Omental fat pad (tissue), 4 donors: ENCODE measurements at places on chromosomes 3 and 15. TPM values are rescaled to one million over a fixed set of nuclear protein-coding genes. Genes with fewer than 3 reads are reported as not detected.

- no peak for DNase-seq
Observed at GRCh38 chr15:48573780-48574179, 71.7 kb downstream of the FBN1 start.

DNA sequence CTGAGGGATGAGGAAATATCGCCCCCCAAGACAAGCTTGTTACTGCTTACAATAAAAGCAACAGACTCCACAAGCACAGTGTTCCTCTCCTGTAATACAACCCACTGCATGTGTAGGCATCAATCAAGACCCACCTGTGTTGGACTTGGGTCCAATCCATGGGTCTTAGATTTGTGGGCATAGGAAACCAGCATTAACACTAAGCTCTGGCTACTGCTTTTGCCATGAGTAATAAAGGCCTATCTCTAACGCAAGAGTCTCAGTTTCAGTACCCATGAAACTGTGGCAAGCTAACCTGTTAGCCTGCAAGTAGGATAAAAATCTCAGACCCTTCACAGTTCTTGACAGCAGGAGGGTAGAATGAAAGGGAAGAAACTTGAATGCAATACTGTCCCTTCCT lies 5.2 kb upstream of the EIF1B start:
- no peak for DNase-seq

- no peak for DNase-seq
Observed at GRCh38 chr3:22735373-22735772, 467.8 kb upstream of the UBE2E2 start.

- DNase-seq: no peak
Observed at GRCh38 chr3:32945136-32945535, 6.3 kb upstream of the CCR4 start.

DNA sequence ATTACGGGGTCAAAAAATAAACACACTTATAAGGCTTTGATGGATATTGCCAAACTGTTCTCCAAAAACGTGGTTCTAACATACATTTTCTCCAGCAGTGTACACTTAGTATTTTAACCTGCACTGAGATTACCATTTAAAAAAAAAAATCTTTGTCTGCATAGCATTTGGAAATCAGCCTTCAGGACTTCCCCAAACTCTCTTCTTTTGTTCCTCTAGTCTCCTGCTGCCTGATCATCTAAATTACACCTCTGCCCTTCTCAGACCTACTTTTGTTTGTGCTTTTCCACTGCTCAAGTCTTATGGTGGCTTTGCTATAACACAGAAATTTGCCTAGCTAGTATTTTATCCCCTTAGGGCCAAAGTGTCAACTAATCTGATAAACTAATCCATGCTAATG lies 3.8 kb downstream of the NCEH1 start:
- DNase-seq: no peak

- DNase-seq: no peak
Observed at GRCh38 chr3:113829576-113830354, 8.8 kb upstream of the GRAMD1C start.

DNA sequence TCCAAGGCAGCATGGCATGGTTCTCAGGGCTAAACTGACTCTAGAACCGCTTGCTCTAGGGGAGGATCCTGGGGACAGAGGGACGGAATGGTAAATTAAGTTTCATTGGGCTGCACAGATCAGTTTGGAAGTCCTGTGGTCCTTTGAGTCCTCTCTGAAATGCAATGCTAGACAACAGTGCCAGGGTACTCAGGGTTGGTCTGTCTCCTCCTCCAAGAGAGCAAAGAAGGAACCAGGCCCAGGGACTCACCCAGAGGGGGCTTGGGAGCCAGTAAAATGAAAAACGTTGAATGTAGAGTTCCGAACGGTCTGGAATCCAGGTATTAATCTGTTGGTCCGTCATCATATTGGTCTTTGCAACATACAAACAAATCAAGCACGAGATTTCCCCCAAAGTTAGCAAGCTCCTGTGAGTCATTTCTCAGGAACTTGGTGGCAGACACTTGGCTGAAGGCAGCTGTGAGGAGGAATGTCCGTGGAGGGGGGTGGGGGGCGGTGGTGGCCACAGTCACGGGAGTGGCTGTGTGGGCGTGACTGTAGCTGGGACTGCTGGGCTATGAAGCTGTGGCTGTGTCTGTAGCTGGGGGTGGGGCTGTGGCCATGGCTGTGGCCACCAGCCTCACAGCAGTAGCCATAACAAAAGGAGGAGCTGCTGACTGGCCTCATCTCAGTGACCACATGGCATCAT lies 361.0 kb downstream of the SHQ1 start:
- DNase-seq: no peak

DNA sequence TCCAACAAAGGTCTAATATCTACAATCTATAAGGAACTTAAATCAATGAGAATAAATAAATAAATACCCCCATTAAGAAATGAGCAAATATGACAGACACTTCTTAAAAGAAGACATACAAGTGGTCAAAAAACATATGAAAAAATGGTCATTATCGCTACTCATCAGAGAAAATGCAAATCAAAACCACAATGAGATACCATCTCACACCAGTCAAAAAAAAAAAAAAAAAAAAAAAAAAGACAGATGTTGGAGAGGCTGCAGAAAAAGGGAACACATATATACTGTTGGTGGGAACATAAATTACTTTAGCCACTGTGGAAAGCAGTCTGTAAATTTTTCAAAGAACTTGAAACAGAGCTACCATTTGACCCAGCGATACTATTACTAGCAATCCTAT lies 31.6 kb upstream of the OR5H6 start:
- no peak for DNase-seq

DNA sequence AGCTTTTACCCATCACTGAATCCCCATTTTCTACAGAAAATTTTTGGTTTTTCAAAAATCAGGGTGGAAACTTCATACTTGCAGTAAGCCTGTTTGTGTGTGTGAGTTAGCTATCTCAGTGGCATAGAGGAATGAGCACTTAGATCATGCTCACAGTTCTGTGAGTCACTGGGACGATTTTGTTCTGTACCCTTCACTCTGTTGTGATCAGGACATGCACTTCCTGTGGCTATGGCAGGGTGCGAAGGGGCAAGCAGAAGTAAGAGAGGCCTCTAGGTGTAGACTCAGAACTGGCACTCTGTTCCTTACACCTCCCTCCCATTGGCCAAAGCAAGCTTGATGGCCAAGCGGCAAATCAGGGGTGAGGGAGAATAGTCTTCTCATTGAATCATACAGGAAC lies 11.6 kb downstream of the NIPA2 start:
- DNase-seq: no peak

DNA sequence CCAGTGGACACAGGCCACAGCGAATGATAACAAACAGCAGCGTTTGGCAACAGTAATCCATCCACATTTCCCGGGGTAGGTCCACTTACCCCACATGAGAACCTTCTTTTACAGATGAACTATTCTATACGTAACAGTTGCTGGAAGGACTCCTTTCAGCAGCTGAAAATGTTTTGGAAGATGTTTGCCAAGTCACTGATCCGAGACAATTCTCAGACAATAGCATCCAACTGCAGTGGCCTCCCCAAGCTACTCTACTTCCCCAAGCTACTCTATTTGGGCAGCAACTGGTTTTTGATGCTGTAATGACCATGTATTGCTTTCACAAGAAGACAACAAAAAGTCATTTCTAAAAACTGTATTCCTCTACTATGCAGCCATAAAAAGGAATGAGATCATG lies 87.5 kb downstream of the ADAMTS17 start:
- no peak for DNase-seq

The PLXNB1 gene
- 81.3 TPM for total RNA-seq

The EXD1 gene
- not detected for total RNA-seq

The KIF23 gene
- 1.7 TPM for total RNA-seq

The SLC28A2 gene
- total RNA-seq: not detected

The FBXW12 gene
- total RNA-seq: not detected

The CLSTN2 gene
- 35.8 TPM for total RNA-seq

The CNTN6 gene
- total RNA-seq: not detected
